CD8-positive, alpha-beta memory T cell (primary cell): ENCODE measurements at places on chromosomes 7 and 10.

GRCh38 chr10:11602919-11603523 lies 8.4 kb downstream of the USP6NL start:
- no peak for DNase-seq

DNA sequence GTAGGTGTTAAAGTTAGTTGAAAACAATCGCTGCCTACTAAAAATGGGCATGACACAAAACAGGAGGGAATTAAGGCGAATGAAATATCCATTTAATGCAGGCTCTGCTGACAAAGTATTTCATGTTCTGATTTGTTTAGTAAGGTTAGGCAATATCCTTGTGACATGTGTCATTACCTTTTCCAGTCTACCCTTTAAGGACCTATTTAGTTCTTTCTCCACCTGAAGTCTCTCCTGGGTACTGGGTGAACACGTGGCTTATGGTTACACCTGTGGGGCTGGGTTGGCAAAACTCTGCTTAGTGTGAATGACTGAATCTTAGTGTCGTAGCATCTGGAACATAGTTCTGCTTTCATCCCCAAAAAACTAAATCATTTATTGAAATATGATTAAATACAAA lies 313.5 kb downstream of the CCDC3 start:
- DNase-seq, result no peak

- no peak for DNase-seq
Measured at GRCh38 chr7:95772771-95773581, 622 bp downstream of the DYNC1I1 start.

DNA sequence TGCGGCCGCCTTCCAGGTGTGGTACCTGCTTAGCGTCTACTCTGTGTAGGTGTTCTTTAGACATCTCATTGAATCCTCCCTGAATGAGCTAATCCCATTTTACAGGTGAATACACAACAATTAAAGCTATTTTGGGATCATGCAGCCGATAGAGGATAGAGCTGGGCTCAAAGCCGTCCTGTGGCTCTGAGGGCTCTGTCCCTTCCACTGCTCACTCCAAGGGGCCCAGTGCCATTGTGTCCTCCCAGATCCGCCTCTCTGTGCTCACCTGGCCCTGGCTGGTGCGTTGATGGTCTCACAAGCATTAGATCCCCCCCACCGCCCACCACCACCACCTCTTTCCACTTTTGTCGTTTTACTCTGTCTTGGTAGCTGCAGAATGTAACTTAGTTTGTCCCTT lies 13.1 kb downstream of the NPTX2 start:
- DNase-seq, result no peak

DNA sequence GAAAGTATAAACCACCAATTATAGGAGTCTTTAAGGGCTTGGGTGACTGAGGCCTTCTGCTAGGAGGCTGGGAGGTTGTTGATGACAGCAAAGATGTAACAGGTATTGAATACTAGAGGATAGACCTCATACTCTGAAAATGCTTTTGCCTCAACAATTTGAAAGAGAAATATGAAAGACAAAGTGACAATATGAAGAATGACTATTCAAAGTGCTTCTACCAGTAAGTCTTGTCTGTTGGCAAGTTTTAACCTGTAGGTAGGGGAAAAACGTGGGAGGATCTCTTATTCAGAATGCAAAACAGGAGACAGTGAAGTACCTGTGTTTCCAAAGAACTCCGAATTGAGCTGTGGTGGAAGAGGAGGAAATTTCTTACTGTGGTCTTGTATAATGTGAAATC lies 38.2 kb downstream of the GBF1 start:
- no peak for DNase-seq

GRCh38 chr7:38424750-38425463 lies 151.5 kb upstream of the TARP start:
- DNase-seq, result no peak

DNA sequence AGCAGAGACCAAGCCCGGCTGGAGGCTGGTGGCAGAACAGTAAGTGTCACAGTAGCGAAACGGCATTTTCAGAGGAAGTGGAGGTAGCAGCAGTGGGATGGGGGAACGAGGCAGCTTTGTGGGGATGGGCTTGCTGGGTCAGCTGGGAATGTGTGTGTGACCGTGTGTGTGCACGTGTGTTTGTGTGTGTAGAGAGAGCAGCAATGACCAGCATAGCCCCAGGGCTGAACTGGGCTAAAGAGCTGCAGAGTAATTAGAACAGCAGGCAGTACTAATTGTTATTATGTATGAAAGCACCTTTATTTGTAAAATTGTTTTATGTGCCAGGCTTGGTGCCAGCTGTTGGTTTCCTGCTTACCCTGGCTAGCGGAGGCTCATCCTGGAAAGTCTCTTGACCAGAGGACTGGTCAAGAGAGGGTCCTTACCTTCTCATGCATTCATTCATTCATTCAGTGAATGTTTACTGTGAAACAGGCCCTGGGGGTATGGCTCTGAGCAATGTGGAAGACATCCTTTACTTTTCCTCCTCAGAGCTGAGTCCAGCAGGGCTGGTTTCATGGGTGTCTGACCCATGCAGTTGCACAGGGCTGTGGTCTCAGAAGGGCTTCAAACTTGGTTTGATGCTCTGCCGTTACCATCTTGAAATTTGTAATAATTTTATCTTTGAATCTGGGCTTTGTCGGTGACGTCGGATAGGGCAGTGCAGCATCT lies 184.6 kb downstream of the SEC23IP start:
- DNase-seq, result no peak

- DNase-seq, result no peak
Measured at GRCh38 chr10:8180360-8181109, 126.0 kb downstream of the GATA3 start.

DNA sequence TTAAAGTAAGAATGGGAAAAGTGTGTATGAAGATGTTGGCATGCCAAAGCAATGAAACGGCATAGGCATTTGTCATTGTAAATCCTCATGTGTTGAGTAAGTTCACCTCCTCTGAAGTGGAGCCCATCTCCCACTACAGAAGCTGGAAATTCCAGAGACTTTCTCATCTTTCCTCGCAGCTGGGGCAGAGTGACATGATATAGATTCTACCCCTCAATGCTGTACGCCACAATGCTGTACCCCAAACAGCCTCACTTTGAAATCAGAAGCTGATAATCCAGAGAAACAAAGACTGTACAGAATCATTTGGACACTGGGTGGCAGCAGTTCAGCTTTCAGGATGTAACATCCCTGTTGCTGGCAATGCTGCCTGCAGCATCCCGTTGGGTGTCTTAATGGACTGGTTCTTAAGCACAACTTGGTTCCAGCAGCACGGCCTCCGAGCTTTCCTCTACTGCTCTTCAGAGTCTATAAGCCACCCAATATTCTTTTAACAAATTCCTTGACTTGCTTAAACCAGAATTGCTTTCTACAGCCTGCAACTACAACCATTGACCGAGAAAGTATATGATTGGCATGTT lies 18.8 kb downstream of the ZC3HAV1L start:
- DNase-seq, result peak; percentile 35

DNA sequence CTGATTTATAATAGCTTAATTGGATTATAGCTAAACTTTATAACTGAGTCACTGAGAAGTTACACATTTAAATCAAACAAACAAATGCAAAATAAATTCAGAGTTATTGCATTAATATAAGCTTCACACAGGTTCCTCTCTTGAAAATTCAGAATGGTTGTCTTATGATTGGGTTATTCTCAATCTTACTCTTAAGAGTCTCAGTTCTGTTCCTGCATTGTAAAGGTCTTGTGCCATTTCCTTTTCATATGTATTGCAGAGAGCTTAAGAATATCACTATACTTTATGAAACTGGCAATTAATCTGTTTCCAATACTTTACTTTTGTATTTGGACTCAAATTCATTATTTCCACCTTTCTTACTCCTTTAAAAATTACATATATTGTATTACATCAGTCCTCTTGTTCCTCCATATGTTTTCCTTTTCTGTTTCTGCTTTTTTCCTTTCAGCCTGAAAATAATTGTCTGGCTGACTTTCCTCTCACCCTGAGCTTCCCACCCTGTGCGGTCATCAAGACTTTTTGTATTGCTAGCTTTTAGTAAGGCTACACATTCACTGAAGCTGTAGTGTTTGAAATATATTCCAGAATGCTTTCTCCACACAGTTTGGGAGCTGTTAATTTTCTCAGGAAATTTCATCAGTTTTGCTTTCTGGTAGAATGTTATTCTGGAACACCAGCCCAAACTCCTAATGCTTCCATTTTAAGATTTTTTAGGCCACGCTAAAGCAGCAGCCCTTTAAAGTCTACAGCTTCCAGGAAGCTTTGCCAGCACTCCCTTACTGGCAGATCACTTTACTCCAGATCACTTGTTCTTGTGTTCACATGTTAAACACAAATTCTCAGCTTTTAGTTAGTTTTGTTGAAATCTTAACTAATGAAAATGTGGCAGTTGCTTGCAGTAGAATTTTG lies 139.4 kb downstream of the KCND2 start:
- DNase-seq, result no peak

- no peak for DNase-seq
Measured at GRCh38 chr10:67527351-67527750, 168.6 kb downstream of the CTNNA3 start.

- no peak for DNase-seq
Measured at GRCh38 chr10:17516376-17516775, 62.0 kb upstream of the ST8SIA6 start.

DNA sequence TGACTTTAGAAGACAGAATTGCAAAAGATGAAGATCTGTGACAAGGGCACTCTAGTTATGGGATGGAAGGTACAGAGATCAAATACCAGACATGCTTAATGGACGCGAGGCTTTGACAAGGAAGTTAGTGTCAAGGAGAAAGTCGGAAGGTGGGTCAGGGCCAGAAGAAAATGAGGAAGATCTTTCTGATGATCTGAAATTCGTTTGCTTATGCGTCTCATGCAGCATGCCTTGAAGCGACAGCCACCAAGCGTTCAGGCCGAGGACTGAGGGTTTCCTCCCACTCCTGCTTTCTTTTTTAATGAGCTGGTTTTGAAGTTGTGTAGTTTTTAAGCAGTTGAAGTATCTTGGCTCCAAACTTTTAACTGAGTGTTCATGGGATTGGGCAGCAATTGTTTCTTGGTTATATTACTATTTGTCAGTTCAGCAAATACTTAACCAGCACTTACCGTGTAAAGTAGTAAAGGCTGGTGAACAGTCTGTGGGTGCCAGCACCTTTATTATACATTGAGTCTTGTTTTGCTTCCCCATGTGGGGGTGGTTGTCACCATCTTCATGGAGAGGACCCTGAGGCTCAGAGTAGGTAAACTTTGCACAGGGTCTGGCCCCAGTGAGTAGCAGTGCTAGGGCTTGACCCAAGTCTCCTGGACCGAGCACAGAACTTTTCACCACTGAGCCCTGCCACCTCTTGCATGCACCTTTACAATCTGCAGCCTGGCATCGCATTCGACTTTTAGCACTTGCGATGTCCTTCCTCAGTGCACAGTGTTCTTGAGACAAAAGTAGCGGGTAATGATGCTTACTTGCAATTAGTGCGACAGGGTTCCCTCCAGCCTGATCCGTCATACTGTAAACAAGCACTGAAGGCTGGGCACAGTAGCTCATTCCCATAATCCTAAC lies 14.3 kb upstream of the BHLHA15 start:
- no peak for DNase-seq

DNA sequence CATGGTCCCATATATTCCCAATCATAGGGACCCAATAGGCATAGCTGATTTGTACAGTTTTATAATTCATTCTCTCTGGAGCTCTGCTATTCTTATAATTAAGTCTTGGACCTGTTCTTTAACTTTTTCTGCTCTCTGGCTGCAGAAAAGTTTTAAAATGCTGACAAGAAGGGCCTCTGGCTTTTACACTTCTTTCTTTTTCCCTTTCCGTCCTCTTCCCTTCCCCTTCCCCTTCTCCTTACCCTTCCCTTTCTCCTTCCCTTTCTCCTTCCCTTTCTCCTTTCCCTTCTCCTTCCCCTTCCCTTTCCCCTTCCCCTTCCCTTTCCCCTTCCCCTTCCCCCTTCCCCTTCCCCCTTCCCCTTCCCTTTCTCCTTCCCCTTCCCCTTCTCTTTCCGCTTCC lies 101.3 kb upstream of the TPK1 start:
- no peak for DNase-seq

GRCh38 chr10:97991871-97992270 lies 38.5 kb downstream of the CRTAC1 start:
- no peak for DNase-seq

DNA sequence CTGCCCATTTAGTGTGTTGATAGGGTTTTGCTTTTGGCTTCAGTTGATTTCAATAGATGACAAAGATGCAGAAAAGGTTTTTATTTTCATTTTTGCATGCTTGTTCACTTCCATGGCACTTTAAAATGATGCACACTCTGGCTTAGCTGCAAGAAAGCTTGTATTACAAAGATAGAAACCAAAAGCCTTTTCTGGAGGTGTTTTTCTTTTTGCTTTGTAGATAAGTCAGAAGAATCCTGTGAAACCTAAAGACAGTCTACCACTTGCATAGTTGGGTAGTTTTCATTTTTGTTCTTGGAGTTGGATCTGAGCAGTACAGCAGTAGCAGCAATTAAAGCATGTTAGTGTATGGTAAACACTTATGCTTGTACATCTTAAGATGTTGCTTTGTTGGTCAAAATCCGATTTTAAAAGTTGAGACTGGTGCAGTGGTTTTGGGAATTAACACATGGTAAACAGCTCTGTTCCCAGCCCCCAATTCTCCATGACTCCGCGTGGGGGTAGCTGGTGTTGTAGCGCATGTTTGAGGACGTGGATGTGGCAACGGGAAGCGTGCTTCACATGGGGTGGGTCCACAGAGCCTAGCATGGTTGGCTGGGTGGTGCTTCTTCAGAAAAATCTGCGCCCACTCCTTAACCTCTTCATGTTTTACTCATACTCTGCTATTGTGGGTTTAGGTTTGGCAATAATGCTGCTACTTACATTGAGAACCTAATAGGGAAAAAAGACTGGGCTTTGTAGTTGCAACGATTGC lies 19.8 kb downstream of the CCNY start:
- no peak for DNase-seq

GRCh38 chr10:113347508-113347907 lies 205.3 kb upstream of the HABP2 start:
- no peak for DNase-seq

GRCh38 chr7:120729245-120729644 lies 128.7 kb downstream of the TSPAN12 start:
- DNase-seq, result no peak

DNA sequence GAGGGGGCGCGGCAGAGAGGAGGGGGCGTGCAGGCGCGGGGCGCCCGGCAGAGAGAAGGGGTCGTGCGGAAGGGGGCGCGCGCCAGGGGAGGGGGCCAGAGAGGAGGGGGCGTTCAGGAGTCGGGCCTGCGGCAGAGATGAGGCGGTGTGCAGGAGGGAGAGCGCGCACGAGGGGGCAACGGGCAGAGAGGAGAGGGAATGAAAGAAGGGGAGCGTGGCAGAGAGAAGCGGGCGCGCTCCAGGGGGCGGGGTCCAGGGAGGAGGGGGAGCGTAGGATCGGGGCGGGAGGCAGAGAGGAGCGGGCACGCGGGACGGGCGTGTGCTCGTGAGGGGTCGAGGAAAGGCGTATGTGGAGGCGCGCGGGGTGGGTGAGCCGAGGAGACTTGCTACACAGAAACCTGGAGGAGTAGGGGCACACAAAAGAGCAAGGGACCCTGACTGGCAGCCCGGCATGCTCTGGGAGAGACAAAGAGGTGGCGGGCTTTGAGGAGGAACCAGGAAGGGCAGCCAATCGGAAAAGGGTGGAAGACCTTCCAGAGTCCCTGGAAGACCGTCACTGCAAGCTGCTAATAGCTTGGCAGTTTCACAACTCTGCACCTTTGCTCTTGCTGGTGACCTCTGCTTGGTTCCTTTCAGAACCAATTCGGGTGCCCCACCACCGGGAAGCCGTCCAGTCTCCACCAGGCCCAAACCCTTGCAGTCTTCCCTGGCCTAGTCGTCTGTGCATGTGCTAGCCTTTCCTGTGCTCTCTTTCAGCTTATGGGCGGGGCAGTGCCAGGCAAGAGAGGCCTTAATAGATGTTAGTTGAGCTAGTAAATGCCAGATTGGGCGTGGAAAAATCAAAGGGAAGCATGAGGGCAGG lies 639 bp downstream of the DYDC2 start:
- peak; percentile 3 for DNase-seq

GRCh38 chr10:96370584-96371157 lies 11.9 kb upstream of the OPALIN start:
- DNase-seq, result peak; percentile 25
